ENCODE measurements at places on chromosomes 4 and X. TPM values are rescaled to one million over a fixed set of nuclear protein-coding genes. Genes with fewer than 3 reads are reported as not detected.
A peak's percentile ranks its signal among the peaks of the same experiment; 100 is the strongest.

GRCh38 chr4:44679060-44679459 is 840 bp downstream of the GUF1 start:
- H3K36me3 ChIP-seq: peaks cover 11% of the 10 kb centered on the region
- H3K27ac ChIP-seq: peak overlapping the region; percentile 95
- H3K4me3 ChIP-seq: peak overlapping the region; percentile 78
- H3K27me3 ChIP-seq: no peaks in the 10 kb centered on the region
- H3K4me1 ChIP-seq: peaks cover 22% of the 10 kb centered on the region
- DNase-seq: no peak

Gene PDGFC
- total RNA-seq: 0.47 TPM

- H3K4me1 ChIP-seq: peaks cover 10% of the 10 kb centered on the region
- H3K27ac ChIP-seq: peak overlapping the region; percentile 82
- H3K36me3 ChIP-seq: no peaks in the 10 kb centered on the region
Observed at GRCh38 chr4:87390551-87390890, 467 bp downstream of the HSD17B11 start.

DNA sequence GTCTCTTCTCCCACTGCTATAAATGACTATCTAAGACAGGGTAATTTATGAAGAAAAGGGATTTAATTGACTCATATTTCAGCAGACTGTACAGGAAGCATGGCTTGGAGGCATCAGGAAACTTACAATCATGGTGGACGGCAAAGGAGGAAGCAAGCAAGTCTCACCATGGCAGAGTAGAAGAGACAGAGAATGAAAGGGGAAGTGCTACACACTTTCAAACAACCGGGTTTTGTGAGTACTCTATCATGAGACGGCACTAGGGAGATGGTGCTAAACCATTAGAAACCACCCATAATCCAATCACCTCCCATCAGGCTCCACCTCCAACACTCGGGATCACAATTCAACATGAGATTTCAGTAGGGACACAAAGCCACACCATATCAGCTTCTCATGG is 11.1 kb downstream of the UBE2NL start:
- H3K4me1 ChIP-seq: no peaks in the 10 kb centered on the region
- H3K36me3 ChIP-seq: no peaks in the 10 kb centered on the region
- no peak overlapping the region for H3K4me3 ChIP-seq
- H3K27me3 ChIP-seq: no peaks in the 10 kb centered on the region
- DNase-seq: no peak

GRCh38 chr4:67292045-67292444 is 253.3 kb downstream of the CENPC start:
- H3K27me3 ChIP-seq: no peaks in the 10 kb centered on the region
- H3K4me3 ChIP-seq: no peak overlapping the region
- H3K4me1 ChIP-seq: no peaks in the 10 kb centered on the region
- no peak for DNase-seq
- no peak overlapping the region for H3K27ac ChIP-seq

Gene HSFX4
- not detected for total RNA-seq

- H3K4me1 ChIP-seq: peaks cover 10% of the 10 kb centered on the region
- no peaks in the 10 kb centered on the region for H3K36me3 ChIP-seq
- H3K27ac ChIP-seq: no peak overlapping the region
- no peaks in the 10 kb centered on the region for H3K27me3 ChIP-seq
- no peak for DNase-seq
- H3K4me3 ChIP-seq: no peak overlapping the region
Observed at GRCh38 chrX:39440799-39441284, 639.6 kb downstream of the MID1IP1 start.

Gene PABPC5
- not detected for total RNA-seq

DNA sequence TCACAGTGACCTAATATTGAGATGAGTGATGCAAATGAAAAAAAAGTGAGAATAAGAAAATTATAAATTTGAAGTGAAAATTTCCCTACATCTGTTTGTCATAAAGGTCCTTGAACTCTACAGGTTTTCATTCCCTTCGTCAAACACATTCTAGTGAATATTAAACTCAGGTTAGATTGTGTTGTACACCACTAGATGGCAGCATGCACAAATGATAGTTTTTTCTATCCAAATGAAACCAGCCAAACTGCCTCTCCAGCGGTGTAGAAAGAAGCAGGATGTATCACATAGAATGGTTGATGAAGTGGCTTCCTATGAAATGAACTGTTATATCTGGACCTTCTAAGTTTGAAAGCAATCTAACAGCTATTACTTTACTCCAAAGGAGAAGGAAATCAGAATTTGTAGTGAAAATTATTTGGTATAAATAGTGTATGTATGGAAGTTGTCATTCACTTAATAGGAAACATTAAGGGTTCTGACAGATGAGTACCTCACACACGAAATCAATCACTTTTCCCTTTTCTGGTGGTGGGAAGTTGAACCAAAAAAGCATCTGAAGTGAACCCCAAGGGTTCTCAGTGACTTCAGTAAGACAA is 382.7 kb downstream of the UNC5C start:
- H3K27me3 ChIP-seq: no peaks in the 10 kb centered on the region
- H3K27ac ChIP-seq: no peak overlapping the region
- DNase-seq: peak; percentile 17
- H3K4me3 ChIP-seq: no peak overlapping the region

DNA sequence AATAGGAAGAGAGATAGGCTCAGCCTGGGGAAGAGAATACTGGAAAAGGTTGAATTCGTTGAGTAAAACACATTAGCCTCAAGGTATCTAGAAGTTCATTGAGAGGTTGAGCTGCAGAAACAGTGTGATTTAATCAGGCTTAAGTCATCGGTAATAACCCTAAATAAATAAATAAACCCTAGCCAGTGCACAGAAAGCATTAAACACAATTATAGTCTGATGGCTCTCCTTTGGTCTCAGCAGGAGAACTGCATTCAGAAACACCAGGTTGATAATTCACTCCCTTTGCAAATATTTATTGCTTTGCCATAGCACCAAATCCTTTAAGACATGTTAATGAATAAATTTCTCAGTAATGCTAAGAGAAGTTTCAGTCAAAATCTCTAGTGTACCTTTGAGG is 9.6 kb downstream of the DCX start:
- no peak overlapping the region for H3K27ac ChIP-seq
- no peaks in the 10 kb centered on the region for H3K4me1 ChIP-seq
- H3K27me3 ChIP-seq: no peaks in the 10 kb centered on the region
- H3K4me3 ChIP-seq: no peak overlapping the region

DNA sequence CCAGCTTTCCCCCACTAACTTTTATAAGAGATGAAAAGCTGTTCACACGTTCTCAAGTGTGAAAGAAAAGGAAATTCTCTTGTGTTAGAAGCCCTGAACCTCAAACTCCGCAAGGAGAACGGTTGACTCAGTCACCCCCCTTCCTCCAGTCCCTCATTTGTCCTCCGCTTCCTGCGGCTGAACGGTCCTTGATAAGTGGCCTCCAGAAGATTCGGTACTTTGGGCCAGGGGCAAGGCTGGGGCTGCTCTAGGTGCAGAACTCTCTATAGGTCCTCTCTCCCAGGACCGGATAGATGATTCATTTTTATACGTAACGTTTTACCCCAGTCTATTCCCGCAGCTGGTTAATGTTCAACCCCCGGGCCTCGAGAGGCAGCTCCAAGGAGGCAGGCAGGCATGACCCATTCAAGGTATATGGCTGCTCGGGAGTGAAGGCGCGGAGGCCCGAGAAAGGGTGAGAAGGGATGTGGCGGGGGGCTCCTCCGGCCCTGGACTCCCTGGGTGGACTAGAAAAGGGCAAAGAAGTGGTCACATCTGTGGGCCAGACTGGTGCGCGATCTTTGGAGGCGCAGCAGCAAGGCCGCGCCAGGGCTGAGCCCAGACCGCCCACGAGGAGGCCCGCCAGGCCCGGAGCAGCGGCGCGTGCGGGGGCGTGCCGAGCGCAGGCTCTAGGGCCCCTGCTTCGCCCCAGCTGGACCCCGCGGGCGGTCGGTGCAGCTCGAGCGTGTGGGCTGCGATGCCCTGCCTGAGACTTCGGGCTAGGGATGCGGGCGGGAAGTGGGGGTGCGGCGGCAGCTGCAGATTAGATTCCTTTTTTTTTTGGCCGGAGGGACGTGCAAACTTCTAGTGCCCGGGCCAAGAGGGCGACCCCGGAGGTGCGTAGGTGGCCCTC is 11.7 kb downstream of the PITX2 start:
- peaks cover 12% of the 10 kb centered on the region for H3K4me1 ChIP-seq
- peaks cover 27% of the 10 kb centered on the region for H3K27me3 ChIP-seq
- H3K36me3 ChIP-seq: no peaks in the 10 kb centered on the region
- no peak overlapping the region for H3K27ac ChIP-seq
- no peak for DNase-seq

DNA sequence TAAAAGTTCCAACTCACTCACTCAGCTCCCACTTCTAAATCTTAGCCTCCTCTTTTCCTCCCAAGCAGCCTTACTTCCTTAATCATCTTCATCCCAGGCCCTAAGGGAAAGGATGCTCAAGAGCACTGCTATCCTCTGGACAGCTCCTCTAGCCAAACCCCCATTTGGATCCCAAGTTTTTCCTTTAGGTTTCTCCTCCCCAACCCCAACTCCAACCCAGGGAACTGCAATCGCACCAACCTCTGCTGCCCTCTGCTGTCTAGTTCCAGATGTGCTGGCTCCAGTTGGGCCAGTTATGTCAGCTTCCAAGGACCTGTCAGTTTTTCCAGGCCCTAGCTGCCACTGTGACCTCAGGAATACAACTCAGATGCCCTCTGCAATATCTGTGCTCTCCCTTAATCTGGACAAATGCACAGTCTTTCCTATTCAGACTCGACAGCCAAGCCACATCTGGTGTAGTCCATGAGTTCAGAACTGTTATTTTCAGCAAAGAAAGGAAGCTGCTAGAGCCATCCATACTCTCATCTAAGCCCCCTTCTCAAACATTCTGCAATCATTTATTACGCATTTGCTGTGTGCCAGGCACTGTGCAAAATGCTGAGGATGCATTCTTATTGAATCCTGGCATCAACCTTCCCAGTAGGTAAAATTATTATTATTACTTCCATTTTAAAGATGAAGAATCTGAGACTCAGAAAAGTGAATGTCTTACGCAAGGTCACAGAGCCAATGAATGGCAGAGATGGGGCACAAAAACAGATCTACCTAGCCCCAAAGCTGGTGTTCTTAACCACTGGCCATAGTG is 12.3 kb upstream of the XPNPEP2 start:
- no peak overlapping the region for H3K27ac ChIP-seq
- peaks cover 4% of the 10 kb centered on the region for H3K4me1 ChIP-seq
- no peaks in the 10 kb centered on the region for H3K36me3 ChIP-seq
- DNase-seq: no peak

Gene ERCC6L
- 0.18 TPM for total RNA-seq

- no peaks in the 10 kb centered on the region for H3K27me3 ChIP-seq
- DNase-seq: no peak
- no peaks in the 10 kb centered on the region for H3K36me3 ChIP-seq
- H3K4me1 ChIP-seq: no peaks in the 10 kb centered on the region
Observed at GRCh38 chrX:44889824-44890223, 16.8 kb downstream of the KDM6A start.

Gene MAGEA2B
- not detected for total RNA-seq

Gene DUSP21
- not detected for total RNA-seq

Gene SHOX
- not detected for total RNA-seq

Gene VCX3A
- not detected for total RNA-seq

Gene ZNF157
- total RNA-seq: 0.95 TPM

Gene ENPEP
- total RNA-seq: not detected

DNA sequence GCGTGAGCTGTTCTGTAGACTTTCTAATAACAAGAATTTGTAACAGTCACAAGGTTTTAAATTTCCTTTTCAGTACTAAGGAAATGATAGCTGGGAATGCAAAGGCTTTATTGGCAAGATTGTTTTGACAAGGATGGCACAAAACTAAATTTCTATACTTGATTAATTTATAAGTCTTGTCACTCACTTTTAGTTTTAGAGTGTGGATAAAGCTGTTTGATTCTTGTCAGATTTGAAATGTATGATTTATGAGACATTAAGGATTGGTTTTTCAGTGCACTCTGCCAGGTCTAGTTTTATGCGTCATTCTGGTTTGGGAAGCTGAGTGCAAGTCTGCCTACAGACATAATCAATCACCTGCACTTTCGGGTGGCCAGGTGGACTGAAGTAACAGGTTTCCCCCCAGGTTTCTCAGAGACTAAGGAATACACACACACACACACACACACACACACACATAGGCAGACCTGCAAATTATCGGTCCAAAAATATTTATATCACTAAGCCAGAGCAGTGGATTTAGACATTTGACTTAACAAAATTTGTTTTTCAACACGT is 9.3 kb downstream of the FHL1 start:
- H3K27ac ChIP-seq: no peak overlapping the region
- H3K4me3 ChIP-seq: no peak overlapping the region
- H3K4me1 ChIP-seq: no peaks in the 10 kb centered on the region
- no peaks in the 10 kb centered on the region for H3K36me3 ChIP-seq

DNA sequence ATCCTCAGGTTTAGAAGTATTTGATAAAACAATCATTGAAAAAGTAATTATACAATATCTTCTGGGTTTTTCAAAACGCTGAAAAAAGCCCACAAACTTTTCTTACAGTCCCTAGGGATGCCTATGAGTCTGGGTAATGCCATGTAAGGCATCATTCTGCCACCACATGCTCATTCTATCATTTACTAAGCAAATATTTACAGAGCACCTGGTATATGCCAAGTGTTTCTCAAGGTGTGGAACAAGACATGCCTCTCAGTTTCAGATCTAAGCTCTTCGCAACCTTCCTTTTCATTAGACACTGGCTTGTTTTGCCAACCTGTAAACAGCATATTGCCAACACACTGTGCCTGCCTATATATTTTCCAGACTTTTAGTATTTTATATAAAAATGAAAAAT is 17.7 kb downstream of the MID1 start:
- no peaks in the 10 kb centered on the region for H3K36me3 ChIP-seq
- no peaks in the 10 kb centered on the region for H3K4me1 ChIP-seq
- H3K27ac ChIP-seq: no peak overlapping the region
- no peak for DNase-seq

Data from T-cell (primary cell).